ENCODE measurements at places on chromosomes 7 and 10. TPM values are rescaled to one million over a fixed set of nuclear protein-coding genes. Genes with fewer than 3 reads are reported as not detected.

DNA sequence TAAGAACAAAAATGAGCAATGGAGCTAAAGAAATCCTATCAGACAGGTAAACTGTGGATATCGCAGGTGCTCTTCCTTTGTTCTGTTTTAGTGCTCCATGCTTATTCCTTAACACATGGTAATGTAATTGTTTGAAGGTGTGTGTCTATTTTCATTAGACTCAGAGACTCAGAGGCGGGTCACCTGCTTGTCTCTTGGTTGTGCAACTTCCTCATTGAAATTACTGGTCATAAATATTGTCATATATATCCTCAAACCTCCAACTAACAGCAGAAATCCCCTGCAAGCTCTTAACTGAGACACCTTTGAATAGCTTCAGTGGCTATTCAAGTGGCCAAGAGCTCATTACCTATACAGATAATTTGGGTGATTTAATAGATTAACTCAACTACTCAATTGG, 177.2 kb downstream of the PTN start:
- no peak overlapping the region for H3K4me3 ChIP-seq
- no peak overlapping the region for H3K27ac ChIP-seq
- no peaks in the 10 kb centered on the region for H3K4me1 ChIP-seq
- no peaks in the 10 kb centered on the region for H3K27me3 ChIP-seq
- no peaks in the 10 kb centered on the region for H3K36me3 ChIP-seq

- H3K36me3 ChIP-seq: no peaks in the 10 kb centered on the region
- no peak overlapping the region for H3K4me3 ChIP-seq
- H3K27ac ChIP-seq: peak overlapping the region; percentile 82
- H3K27me3 ChIP-seq: no peaks in the 10 kb centered on the region
- peak; percentile 66 for DNase-seq
These were observed 174.6 kb upstream of the ITGB1 start for GRCh38 chr10:33132626-33133025.

The SUPV3L1 gene
- total RNA-seq: 59.0 TPM

The WNT2 gene
- not detected for total RNA-seq

The OPN4 gene
- total RNA-seq: not detected

GRCh38 chr7:148799893-148800555, 84.1 kb downstream of the EZH2 start:
- H3K4me1 ChIP-seq: no peaks in the 10 kb centered on the region
- no peak for DNase-seq
- H3K36me3 ChIP-seq: peaks cover 43% of the 10 kb centered on the region
- no peak overlapping the region for H3K4me3 ChIP-seq
- H3K27ac ChIP-seq: no peak overlapping the region

GRCh38 chr7:144786522-144786921, 49.3 kb downstream of the TPK1 start:
- H3K27me3 ChIP-seq: no peaks in the 10 kb centered on the region
- no peak for DNase-seq
- no peaks in the 10 kb centered on the region for H3K4me1 ChIP-seq
- no peaks in the 10 kb centered on the region for H3K36me3 ChIP-seq

GRCh38 chr10:23198610-23198939, 6.5 kb downstream of the PTF1A start:
- peaks cover 1% of the 10 kb centered on the region for H3K36me3 ChIP-seq
- no peak overlapping the region for H3K27ac ChIP-seq
- no peak overlapping the region for H3K4me3 ChIP-seq
- H3K4me1 ChIP-seq: peaks cover under 1% of the 10 kb centered on the region
- H3K27me3 ChIP-seq: peaks cover 89% of the 10 kb centered on the region

The CH25H gene
- total RNA-seq: not detected

DNA sequence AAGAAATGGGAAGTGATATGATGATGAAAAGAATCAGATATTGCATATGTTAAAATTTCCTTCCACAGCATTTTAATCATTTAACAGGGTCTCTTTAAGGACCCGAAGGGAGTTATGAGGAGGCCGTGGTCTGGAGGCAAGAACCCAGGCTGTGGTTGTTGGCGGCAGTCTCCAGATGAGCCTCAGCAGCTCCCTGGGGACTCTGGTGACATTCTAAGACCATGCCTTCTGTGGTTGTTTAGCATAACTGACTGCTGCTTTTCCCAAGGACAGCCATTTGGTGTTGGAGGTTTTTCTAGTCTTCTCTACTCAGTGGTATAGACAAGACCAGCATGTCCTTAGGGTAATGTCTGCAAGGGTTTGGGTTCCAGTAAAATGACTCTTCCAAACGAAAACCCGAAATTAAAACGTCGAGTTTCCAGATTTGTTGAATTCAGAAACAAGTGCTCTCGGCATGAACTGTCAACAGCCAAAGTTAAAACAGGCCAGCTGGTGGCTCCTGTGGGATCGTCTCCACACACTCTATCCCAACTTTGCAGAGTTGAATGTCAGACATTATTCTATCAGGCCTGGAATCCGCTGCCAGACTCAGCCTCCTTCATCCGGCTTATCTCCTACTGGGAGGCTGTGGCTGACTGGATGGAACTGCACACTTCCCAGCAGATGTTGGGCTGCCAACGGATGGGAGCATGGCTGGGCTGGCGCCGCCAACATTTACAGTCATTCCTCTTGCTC, 183.1 kb downstream of the TAX1BP1 start:
- no peak for DNase-seq
- H3K36me3 ChIP-seq: no peaks in the 10 kb centered on the region
- H3K27ac ChIP-seq: no peak overlapping the region

- no peak for DNase-seq
- no peaks in the 10 kb centered on the region for H3K36me3 ChIP-seq
- H3K4me3 ChIP-seq: no peak overlapping the region
- H3K27me3 ChIP-seq: peaks cover 13% of the 10 kb centered on the region
These were observed 6.9 kb downstream of the TMEM130 start for GRCh38 chr7:98862716-98863420.

GRCh38 chr7:16616122-16616521, 29.4 kb downstream of the ANKMY2 start:
- peaks cover 10% of the 10 kb centered on the region for H3K4me1 ChIP-seq
- H3K36me3 ChIP-seq: peaks cover 25% of the 10 kb centered on the region
- H3K4me3 ChIP-seq: no peak overlapping the region
- H3K27ac ChIP-seq: no peak overlapping the region
- no peak for DNase-seq
- H3K27me3 ChIP-seq: no peaks in the 10 kb centered on the region

The ERVW-1 gene
- not detected for total RNA-seq

DNA sequence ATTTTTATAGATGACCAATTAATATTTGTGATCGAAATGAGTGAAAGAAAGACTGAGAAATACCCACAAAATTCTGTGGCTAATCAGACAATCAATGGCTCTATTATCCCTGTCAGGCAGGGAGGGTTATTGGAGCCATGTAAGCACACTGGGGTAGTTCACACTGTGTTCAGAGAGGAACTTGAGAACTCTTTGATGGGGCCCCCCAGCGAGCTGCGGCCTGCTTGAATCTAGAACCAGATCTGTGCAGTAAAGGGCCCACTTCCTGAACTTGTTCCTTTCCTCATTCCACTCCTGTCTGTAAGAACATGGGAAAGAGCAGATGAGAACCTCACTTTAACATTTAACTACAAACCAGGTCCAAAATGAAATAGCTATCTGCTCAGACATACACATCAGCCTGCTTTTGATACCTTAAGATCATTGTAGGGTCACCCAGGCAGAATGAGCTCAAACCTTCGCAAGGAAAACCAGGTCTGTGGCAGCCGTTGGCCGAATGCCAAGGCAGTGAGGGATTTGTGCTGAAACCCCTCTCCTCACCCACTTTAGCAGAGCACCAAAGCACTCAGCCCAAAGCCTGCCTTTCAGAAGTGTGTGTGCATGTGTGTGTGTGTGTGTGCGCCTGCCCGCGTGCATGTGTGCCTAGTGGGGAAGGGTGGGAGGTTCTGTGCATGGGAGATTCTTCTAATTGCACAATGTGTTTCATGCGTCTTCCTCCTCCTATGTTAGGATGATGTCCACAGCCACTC, 365.6 kb upstream of the MGMT start:
- no peaks in the 10 kb centered on the region for H3K27me3 ChIP-seq
- H3K4me1 ChIP-seq: peaks cover 17% of the 10 kb centered on the region
- peak overlapping the region; percentile 27 for H3K27ac ChIP-seq
- peaks cover 1% of the 10 kb centered on the region for H3K36me3 ChIP-seq
- no peak overlapping the region for H3K4me3 ChIP-seq
- peak; percentile 33 for DNase-seq

DNA sequence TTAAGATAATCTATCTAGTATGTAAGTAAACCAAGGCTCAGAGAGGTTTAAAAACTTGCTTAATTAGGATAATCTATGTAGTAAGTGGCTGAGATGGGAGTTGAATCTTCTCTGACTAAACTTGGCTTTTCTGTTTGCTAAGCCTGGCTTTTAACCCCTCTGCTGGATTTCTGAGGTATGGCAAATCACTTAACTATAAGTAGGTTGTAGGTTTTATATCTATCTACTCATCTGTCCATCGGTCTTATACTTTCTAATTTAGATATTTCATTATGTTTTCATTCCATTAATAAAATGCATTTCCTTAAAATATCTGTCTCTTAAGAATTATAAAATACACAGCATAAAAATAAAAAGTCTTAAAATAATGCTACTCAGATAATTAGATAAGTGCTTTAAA, 59.4 kb downstream of the ST7 start:
- H3K27me3 ChIP-seq: peaks cover 36% of the 10 kb centered on the region
- H3K36me3 ChIP-seq: no peaks in the 10 kb centered on the region
- H3K27ac ChIP-seq: no peak overlapping the region

DNA sequence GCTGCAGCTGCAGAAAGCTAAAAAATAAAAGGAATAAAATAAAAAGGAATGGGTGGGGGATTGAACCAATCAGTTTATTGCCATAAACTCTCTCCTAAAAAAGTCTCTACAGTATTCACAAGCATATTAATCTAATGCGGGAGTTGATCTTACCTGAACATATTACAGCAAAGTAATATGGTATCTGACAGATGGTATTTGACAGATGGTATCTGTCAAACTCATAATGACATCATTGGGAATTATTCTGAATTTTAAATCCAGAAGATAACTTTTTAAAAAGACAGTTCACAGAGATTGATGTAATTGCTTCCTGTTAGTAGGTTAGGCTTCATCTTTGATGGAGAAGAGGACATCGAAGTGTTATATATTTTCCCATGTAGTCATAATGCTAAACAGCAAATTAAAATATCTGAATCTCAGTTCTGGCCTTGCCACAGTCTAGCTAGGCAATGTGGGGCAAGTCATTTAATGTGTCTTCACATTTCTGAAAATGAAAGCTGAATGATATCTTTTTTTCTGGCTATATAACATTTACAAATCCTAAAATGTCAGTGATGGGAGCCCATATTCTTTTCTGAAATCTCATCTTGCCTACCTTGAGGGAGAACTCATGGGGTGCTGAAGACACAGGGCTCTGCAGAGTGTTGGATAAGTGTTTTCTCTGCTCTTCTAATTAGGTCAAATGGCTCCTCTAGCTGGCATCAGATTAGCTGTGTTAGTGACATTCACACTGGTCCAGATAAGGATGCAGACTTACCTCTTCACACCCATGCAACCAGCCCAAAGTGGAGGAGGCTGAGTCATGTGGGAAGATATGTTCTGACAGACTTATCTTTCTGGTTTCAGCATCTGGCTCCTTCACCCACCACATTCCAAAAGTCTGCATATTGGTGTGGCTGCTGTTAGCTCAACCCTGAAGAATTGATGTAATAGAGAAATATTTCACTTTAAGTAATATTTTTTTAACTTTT, 2.1 kb upstream of the LIPM start:
- no peaks in the 10 kb centered on the region for H3K36me3 ChIP-seq
- peak; percentile 47 for DNase-seq
- peaks cover 9% of the 10 kb centered on the region for H3K4me1 ChIP-seq
- no peak overlapping the region for H3K27ac ChIP-seq

DNA sequence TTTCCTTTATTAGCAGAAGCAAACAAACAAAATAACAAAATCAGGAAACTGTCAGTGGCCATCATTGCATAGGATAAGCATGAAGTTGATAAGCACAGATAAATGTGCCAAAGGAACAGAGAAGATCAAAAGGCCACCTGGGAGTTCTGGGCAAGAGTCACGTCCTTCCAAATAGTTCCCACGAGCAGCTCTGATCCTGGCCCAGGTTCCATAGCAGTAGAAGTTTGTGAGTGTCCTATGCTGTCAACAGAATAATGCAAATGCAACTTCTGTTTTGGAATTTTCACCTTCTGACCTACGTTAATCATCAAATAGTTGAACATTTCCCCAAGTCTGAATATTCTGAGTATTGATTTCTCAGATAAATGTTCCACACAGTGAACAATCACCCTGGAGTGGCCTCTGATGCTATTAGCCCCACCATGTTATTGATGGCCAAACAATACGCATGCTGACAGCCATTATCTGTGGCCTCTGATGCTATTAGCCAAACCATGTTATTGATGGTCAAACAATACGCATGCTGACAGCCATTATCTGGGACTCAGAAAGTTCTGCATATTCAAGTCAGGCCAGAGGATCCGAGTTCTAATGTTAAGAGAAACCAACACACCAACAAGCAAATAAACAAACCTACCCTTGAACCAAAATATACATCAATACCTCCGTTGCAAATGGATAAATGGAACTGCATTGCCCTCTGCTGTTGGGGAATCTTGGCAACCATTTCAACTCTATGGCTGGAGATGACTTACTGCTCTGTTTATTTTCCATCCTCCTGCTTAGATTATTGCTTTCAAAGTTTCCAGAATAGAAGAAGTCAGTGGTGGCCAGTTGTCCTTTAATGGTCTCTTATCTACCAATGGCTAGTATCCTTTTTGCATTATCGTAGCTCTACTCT, 63.3 kb downstream of the MRC1 start:
- no peaks in the 10 kb centered on the region for H3K4me1 ChIP-seq
- H3K27me3 ChIP-seq: no peaks in the 10 kb centered on the region
- no peaks in the 10 kb centered on the region for H3K36me3 ChIP-seq
- no peak overlapping the region for H3K4me3 ChIP-seq
- DNase-seq: no peak

The NACAD gene
- 0.35 TPM for total RNA-seq

The MOGAT3 gene
- total RNA-seq: not detected

The DPYSL4 gene
- total RNA-seq: 2.6 TPM

DNA sequence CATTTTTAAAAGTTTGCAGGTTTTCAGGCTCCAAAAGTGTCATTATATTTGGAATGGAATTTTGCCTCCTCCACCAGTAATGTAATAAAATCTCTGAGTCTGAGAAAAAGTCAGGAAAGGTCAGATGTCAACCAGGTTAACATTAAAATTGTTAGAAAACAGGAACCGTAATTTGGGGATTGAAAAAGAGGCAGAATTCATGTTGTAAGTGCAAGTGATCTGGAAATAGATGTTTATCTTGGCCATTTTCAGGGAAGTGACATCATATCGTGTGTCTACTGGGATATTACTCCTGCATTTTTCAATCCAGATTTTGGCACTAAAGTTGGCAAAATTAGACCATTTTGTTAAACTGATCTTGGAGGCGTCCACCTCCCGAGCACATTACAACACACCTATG, 428.5 kb upstream of the MGMT start:
- peaks cover 24% of the 10 kb centered on the region for H3K27me3 ChIP-seq
- H3K4me1 ChIP-seq: peaks cover 34% of the 10 kb centered on the region
- no peaks in the 10 kb centered on the region for H3K36me3 ChIP-seq
- no peak overlapping the region for H3K27ac ChIP-seq
- no peak for DNase-seq

The SPDYE2B gene
- total RNA-seq: not detected

DNA sequence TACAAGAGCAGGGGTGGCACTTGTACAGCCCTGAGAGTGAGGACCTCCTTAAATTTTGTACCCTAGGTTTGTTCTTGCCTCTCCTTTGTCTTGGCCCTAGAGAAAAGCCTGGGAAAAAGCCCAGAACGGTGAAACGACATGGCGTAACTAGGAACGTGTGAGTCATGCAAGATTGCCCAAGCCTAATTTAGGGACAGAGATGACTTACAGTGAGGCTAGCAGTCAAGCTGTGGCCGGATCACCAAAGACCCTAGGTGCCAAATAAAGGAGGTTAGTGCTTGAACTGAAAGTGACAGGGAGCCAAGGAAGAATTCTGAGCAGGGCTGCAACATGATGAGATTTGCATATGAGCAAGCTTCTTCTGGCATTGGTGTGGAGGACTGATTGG, 25.1 kb downstream of the TBXAS1 start:
- no peak for DNase-seq
- no peaks in the 10 kb centered on the region for H3K36me3 ChIP-seq
- H3K4me1 ChIP-seq: peaks cover 16% of the 10 kb centered on the region
- no peaks in the 10 kb centered on the region for H3K27me3 ChIP-seq
- no peak overlapping the region for H3K27ac ChIP-seq

Data from activated CD8-positive, alpha-beta memory T cell treated with anti-CD3 and anti-CD28 coated beads, Interleukin-2, amount 10 ng/mL, durations not matched to agents 7 days and 5 days (primary cell).